ENCODE measurements at places on chromosomes 6 and 20. TPM values are rescaled to one million over a fixed set of nuclear protein-coding genes. Genes with fewer than 3 reads are reported as not detected.

SAMD3 gene
- total RNA-seq = 0.95 TPM

TRDN gene
- 394 TPM for total RNA-seq

ZKSCAN3 gene
- 4.0 TPM for total RNA-seq

SIRPB2 gene
- total RNA-seq = 4.0 TPM

KIF13A gene
- total RNA-seq = 57.3 TPM

SLA2 gene
- 0.30 TPM for total RNA-seq

SLC32A1 gene
- total RNA-seq = not detected

CDH26 gene
- 2.3 TPM for total RNA-seq

DNA sequence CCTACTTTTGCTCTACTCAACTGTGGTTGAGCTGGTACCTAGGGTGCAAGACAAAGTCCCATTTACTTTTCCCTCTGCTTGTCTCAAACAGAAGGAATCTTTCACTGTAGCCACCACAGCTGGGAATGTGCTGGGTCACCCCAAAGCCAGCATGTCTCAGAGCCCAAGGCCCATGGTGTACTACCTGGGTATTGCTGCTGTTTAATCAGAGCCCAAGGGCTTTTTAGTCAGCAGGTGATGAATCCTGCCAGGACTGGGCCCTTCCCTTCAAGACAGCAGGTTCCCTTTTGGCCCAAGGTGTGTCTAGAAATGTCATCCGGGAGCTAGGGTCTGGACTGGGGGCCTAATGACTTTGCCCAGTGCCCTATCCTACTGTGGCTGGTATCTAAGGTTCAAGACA, 249.8 kb downstream of the HDGFL1 start:
- no peak for DNase-seq

DNA sequence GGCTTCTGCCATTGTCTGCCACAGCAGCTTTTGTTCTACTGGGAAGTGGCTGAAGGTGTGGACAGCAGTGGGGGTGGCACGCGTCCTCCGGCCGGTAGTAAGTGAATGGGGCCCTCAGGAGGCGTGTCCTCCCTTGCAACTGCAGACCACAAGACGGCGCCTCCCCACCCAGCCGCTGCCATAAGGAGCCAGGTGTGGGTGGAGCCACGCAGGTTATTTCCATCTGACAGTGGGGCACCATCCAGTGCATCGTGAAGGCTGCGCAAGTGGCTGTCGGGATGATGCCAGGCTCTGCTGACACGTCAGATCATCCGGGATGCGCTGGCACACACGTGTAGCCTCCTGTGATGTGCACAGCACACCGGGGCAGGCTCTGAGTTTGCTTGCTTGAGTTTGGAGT, 379.7 kb downstream of the CDH4 start:
- DNase-seq = no peak

GRCh38 chr6:42453654-42454427, 2.1 kb upstream of the TRERF1 start:
- peak; percentile 76 for DNase-seq

DNA sequence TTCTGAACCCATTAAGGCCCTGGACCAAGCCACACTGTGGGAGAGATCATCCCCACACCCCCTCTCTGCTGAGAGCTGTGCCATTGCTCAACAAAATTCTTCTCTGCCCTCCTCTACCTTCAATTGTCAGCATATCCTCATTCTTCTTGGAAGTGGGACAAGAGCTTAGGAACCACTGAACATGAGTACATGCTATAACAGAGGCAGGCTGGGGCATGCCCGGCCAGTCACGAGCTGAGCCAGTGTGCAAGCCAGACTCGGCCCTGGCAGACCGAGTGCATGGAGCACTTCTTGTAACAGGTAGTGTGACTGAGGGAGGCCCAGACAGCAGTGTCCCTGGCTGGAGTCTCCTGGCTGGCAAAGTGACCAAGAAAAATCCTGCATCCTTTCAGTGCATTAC, 149.2 kb downstream of the MOXD1 start:
- peak; percentile 63 for DNase-seq

GRCh38 chr6:144696610-144697368, 411.7 kb downstream of the UTRN start:
- DNase-seq = no peak

- no peak for DNase-seq
Measured at GRCh38 chr6:88366672-88367071, 200.5 kb upstream of the CNR1 start.

DNA sequence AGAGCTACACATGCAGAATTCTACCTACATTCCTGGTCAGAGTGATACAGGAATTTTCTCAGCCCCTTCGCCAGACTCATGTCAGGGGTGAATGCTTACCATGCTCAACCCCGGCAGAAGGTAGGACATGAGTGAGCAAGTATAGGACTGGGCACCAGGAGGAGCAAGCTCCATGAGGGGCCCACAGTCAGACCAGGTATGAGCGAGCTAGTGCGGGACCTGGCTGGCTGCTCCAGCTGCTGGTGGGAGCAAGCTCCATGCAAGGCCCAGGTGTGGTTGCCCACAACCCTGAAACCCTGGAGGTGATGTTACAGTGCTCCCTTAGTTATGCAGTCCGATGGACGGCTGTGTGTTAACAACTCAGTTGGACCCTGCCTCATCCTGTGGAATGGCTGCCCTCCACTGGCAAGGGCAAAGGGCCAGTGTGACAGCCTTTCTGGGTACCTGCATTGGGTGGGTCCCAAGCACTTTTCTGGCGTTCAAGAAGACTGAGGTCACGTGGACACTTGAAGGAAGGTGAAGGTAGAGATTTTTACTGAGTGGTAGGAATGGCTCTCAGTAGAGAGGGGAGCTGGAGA, 503.5 kb upstream of the CITED2 start:
- DNase-seq = no peak

- no peak for DNase-seq
Measured at GRCh38 chr20:36916199-36916598, 35.3 kb downstream of the SAMHD1 start.

DNA sequence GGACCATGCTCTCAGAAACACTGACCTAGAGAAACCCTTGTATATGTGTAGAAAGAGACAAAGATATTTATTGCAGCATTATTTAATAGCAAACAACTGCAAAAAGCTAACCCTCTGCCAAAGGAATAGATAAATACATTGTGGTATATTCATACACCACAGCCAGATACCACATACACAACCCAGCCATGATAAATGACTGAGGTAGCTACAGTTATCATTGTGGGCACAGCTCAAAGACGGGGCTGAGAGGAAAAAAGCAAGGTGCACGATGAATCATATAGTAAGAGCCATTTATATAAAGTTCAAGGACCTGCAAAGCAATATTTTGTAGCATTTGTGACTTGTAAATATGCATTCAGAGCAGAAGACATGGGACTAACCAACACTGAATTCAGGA, 30.8 kb downstream of the RSPO4 start:
- DNase-seq = no peak

- no peak for DNase-seq
Measured at GRCh38 chr6:98323605-98324004, 510.8 kb upstream of the POU3F2 start.

DNA sequence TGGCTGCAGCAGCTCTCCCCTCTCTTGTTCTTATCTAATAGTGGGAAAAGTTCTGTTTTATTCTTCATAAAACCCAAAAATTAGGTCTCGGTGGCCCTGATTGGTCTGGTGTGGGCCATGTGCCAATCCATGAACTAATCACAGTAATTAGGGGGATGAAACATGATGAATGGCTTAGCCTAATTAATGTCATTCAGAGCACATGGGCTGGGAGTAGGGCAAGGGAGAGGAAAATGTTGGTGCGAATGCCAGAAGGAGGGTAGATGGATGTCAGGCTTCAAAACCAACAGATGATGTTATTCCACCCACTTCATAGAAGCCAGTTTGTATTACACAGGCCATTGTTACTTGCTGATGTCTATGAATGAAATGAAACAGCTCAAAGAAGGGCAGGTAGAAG, 46.5 kb downstream of the PLEKHG1 start:
- no peak for DNase-seq

DNA sequence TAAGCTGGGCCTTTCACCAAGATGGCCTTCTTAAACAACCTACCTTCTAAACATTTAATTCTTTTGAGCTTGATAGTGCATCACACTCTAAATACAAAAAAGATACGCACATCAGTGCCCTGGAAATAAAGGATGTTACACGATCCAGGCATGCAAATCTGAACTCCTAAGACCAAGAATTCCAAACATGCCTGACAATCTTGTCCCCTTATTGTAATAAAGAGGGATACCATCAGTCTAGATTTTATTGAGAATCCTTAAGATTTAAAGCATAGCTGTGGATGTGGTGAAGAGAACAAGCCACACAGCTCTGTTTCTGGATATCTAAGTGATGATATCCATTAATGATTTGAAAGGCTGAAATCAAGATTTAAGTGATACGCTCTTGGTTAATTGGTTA, 13.0 kb downstream of the ZNF451 start:
- no peak for DNase-seq

GRCh38 chr20:11891077-11891775, 26.5 kb upstream of the BTBD3 start:
- DNase-seq = peak; percentile 81

GRCh38 chr6:1504465-1504864, 105.2 kb upstream of the FOXC1 start:
- no peak for DNase-seq

GRCh38 chr20:3350422-3350821, 57.0 kb downstream of the DNAAF9 start:
- no peak for DNase-seq

DNA sequence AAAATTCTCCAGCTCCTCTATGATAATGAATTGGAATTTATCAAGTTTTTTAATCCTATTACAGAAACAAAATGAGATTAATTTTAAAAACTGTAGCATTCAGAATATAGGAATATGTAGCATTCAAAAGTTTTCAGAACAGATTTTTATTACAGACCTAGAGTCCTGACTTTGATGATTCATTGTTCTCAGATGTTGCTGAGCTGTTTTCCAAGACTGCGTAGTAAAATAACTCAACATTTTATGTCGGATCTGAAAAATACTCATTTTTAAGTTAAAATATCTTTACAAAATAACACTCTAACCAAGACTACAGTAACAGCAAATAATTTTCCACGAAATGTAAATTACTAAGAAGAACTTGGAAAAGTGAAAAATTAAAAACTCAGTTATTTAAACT, 67.1 kb downstream of the SYCP2 start:
- no peak for DNase-seq

GRCh38 chr6:170423814-170424603, 117.5 kb downstream of the FAM120B start:
- no peak for DNase-seq

DNA sequence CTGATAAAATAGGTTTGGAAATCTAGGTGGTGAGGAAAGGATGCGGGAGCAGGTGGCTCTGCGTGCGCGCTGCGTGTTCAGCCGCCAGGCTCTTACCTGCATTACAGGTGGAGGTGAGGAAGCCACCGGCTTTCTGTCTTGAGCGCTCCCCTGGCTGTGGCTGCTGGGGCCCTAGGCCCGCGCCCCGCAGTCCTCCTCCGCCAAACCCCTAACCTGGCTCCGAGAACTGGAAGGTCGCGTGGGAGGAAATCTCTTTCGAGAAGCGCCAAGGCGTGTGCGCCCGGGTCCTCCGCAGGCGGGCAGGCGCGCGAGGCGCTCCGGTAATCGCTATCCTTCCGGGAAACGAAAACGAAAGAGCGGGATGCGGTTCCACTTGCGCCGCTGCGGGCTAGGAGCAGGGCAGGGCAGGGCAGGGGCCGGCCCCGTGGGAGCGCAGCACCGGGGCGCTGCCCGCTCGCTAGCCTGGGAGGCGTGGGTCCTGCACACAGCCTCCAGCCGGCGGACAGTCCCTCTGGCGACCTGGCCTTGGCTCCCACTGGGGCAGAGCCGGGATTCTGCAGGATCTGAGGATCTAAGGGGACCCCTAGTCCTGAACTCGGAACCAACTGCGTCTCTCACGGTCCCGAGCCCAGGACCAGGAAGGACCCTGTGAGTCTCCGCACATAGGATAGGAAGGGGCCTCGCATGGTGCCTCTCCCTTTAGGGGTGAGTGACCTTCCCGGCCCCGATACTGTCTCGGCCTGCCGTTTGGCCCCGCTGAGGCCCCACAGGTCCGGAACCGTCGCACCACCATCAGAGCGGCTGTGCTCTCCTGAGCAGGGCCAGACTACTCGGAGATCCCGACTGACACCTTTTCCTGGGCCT, at the start of gene ETV7:
Gene ETV7 (minus strand): TSS at position 230 of the 864 bp plus-strand sequence. CDS start 128 bp downstream, at position 102.
- DNase-seq = peak; percentile 71
